ENCODE measurements at places on chromosomes 7 and 10.

DNA sequence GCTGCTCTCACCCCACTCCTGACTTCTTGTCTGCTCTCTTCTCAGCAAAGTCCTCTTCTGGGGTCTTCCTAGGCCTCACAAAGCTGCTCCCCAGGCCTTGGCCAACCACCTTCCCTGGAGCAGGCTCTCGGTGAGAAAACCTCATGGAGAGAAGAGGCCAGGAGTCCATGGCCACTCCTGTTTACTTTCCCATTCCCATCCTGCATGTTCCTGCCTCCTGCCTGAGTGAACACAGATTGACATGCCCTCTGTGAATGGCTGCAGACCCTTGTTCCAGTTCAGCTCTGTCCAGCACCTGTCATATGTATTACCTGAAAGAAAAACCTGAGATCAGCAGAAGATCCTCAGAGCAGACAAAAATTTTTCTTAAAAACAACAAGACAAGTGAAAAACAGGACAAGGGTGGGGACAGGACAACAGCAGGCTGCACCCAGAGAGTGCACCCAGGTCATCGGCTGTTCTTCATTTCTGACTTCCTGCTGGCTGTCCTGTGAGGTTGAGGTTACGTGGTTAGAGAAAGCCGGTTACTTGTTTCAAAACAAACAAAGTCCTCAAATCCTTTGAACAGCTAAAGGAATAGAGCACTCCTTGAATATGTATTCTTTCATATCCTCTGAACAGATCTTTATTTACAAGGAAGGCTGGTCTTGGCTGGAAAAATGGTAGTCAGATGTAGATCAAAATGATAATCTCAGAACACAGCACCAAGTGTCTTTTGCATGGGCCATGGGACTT is 34.0 kb upstream of the DLD start:
- no peak for DNase-seq

- no peak for DNase-seq
Measured at GRCh38 chr10:52229291-52229931, 84.7 kb upstream of the DKK1 start.

GRCh38 chr10:110735620-110736027 is 91.5 kb downstream of the RBM20 start:
- DNase-seq: no peak

GRCh38 chr7:32071466-32072091 is 1.4 kb upstream of the PDE1C start:
- no peak for DNase-seq

GRCh38 chr10:95784279-95784913 is 28.4 kb downstream of the ENTPD1 start:
- no peak for DNase-seq

DNA sequence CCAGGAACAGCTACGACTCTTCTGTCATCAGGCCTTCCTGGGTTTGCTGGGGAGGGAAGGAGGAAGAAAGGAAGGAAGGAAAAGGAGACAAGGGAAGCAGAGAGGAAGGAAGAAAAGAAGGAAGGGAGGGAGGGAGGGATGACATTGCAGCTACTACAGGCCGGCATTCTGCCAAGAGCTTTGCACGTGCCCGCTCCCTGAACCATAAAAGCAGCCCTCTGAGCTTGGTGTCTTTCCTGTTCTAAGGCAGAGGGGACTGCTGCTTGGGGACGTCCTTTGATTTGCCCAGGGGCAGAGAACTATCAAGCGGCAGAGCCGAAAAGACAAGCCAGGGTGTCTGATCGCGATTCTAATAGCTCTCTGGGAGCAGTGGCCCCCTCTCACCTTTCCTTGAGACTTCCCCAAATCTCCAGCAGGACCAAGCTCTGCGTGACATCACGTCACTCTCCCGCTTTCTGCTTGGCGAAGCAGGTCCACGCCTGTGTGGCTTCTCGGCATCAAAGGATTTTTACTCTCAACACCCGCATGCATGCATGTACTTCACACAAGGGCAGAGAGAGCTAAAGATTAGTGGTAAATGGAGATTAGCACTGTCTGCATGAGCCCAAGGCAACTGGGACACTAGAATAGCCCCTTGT is 167.8 kb upstream of the AUTS2 start:
- no peak for DNase-seq

DNA sequence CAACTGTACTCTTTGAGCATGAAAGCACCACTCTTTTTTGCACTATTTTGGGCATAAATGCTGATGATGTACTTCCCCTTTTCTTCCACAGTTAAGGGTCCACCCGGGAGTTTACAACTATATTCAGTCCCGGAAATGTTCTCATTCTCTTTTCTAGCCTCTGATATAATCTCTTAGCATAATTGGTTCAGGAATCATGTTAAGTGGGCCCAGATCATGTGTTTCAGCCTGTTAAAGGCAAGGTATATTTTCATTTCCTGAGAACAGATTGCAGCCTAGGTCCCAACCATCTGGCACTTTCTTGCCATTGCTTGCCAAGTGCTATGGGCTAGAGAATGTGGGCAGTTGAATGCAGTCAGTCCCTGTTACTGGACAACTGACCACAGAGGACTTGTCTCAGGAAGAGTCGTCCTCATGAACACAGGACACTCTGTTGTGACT is 111.4 kb upstream of the GLCCI1 start:
- DNase-seq: no peak

DNA sequence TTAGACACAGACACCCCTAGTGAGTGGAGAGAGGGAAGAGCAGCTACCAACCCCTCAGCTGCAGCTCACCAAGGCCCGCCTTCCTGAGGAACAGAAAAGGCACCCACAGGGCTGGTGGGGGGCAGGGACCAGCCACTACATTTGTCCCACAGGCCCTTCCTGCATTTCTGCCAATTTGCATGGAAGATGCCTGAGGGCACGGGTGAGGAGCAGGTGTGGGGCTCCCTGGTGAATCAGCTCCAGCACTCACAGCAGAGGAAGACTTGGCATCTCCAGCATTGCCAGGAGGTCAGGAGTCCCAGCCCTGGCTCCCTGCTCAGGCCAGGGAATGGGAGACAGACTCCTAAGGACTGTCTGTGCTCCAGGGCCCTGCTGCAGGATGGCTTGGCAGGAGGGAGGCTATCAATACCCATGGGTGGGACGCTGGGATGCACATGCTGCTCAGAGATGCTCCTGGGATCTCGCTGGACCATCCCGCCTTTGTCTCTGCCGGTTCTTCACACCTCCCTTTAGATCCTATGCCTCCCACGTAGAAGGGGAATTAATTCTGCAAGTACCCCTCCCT is 109.7 kb downstream of the SLIT1 start:
- no peak for DNase-seq

GRCh38 chr7:42734568-42734967 is 177.3 kb downstream of the C7orf25 start:
- DNase-seq: no peak

GRCh38 chr10:88278912-88279311 is 304.2 kb downstream of the RNLS start:
- no peak for DNase-seq

DNA sequence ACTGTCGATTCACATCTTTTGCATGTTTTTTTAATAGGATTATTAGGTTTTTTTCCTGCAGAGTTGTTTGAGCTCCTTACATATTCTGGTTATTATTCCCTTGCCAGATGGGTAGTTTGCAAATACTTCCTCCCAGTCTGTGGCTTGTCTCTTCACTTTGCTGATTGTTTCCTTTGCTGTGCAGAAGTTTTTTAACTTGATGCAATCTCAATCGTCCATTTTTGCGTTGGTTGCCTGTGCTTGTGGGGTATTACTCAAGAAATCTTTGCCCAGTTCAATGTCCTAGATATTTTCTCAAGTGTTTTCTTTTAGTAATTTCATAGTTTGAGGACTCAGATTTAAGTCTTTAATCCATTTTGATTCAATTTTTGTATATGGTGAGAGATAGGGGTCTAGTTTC is 95.4 kb downstream of the TBXAS1 start:
- DNase-seq: no peak

- DNase-seq: no peak
Measured at GRCh38 chr7:106515321-106515720, 145.6 kb downstream of the CCDC71L start.

DNA sequence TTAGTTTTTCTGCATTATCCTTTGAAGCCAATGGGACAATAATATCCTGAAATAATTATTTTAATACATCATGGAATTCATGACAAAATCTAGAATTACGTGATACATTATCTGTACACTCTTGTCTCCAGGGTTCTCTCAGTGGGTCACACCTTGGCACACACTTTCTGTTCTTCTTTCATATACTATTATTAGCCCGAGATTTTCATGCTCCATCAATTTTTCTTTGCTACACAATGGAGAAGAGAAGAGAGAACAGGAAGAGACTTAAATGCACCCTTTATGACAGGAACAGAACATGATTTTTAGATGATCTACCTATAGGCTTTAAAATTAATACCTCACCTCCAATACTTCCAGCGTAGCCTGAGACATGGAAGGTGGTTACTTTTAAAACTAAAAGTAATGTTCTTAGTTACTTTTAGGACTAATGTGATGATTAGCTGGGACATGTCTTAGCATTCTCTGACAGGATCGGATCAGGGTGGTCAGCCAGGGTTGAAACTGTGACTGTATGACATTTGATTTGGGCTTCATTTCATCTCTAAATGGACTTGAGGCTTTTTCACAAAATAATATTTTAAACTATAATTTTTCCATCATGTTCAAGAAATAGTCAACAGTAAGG is 148.2 kb upstream of the WNT16 start:
- DNase-seq: no peak

- no peak for DNase-seq
Measured at GRCh38 chr7:111750228-111750627, 187.9 kb upstream of the IMMP2L start.

DNA sequence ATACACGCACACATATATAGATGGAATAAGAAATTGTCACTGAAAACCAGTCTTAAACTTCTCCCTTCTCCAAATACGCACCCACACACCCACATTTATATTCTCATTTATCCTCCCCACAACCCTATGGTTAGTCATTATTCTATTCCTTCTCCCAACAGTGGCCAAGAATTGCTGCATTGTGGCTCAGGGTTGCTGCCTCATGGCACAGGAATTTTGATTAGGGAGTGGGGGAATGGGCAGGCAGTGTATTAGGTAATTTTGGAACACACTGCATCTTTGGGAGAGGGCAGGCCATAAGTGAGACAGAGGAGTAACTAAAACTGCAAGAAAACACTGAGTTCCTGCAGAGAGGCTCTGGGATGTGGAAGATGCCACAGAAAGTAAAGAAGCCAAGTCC is 35.7 kb downstream of the NAPEPLD start:
- DNase-seq: no peak

GRCh38 chr7:95999481-95999880 is 227.1 kb downstream of the DYNC1I1 start:
- DNase-seq: no peak

- DNase-seq: no peak
Measured at GRCh38 chr7:8817448-8818036, 384.1 kb downstream of the NXPH1 start.

- no peak for DNase-seq
Measured at GRCh38 chr7:17706734-17707133, 233.6 kb downstream of the SNX13 start.

GRCh38 chr7:76155938-76156337 is 45.8 kb upstream of the SRRM3 start:
- no peak for DNase-seq

GRCh38 chr10:19480353-19480752 is 335.9 kb upstream of the PLXDC2 start:
- no peak for DNase-seq

Measured in stimulated activated CD8-positive, alpha-beta memory T cell treated with anti-CD3 and anti-CD28 coated beads, Interleukin-4, amount 100 ng/mL, for 1 hour (primary cell).